ENCODE measurements at places on chromosomes 11 and 22. TPM values are rescaled to one million over a fixed set of nuclear protein-coding genes. Genes with fewer than 3 reads are reported as not detected.

GRCh38 chr22:48605125-48605524 lies 1222.5 kb downstream of the BRD1 start:
- H3K4me1 ChIP-seq: no peaks in the 10 kb centered on the region
- H3K36me3 ChIP-seq: no peaks in the 10 kb centered on the region
- no peak for DNase-seq
- H3K27ac ChIP-seq: no peak overlapping the region
- peaks cover 5% of the 10 kb centered on the region for H3K27me3 ChIP-seq

The MACROD1 gene
- total RNA-seq: 45.2 TPM

The THRSP gene
- 0.31 TPM for total RNA-seq

DNA sequence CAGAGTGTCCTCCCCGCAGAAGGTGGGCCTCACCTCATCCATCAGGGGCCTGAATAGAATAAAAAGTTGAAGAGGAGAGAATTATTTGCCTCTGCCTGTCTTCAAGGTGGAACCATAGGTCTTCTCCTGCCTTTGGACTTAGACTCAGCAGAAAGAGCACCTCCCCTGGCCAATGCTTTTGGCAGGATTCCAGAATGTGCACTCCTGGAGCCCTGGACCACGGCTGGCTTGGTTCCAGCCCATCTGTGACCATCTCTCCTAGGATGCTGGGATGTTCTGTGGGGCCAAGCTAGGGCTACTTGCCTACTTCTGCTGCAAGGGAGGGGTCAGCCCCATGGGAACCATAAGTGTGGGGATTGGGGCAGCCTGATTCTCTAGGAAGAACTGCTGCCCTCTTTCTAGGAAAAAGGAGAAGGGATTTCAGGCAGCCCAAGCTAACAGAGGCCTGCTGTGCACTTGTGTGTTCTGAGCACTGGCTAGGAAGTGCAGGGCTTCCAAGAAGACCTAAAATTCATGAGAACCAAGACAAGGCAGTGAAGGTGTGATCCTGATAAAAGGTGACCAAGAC lies 32.2 kb upstream of the SHANK2 start:
- H3K27me3 ChIP-seq: no peaks in the 10 kb centered on the region
- H3K4me1 ChIP-seq: no peaks in the 10 kb centered on the region
- DNase-seq: no peak
- no peak overlapping the region for H3K27ac ChIP-seq
- H3K36me3 ChIP-seq: no peaks in the 10 kb centered on the region

- no peaks in the 10 kb centered on the region for H3K4me1 ChIP-seq
- H3K36me3 ChIP-seq: no peaks in the 10 kb centered on the region
- DNase-seq: no peak
- no peak overlapping the region for H3K4me3 ChIP-seq
- no peaks in the 10 kb centered on the region for H3K27me3 ChIP-seq
Measured at GRCh38 chr11:125020342-125020741, 42.8 kb upstream of the SLC37A2 start.

DNA sequence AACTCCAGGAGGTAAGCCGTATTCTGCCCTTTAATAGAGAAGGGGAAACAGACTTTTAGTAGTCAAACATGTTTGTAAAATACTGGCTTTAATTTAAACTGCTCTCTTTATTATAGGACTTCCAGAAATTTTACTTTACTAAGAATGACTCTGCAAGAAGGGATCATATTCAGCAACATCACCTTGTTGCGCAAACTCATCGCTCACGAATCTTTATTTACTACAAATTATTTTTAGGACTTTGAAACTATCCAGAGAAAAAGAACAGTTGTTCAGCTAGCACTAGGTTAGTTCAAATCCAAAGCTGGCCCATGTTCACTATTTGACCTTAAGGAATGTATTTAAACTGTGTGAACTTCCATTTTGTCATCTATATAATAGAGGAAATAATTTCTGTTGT lies 498.3 kb upstream of the TENM4 start:
- H3K36me3 ChIP-seq: no peaks in the 10 kb centered on the region
- H3K4me3 ChIP-seq: no peak overlapping the region
- no peaks in the 10 kb centered on the region for H3K4me1 ChIP-seq
- no peak for DNase-seq
- no peak overlapping the region for H3K27ac ChIP-seq
- H3K27me3 ChIP-seq: no peaks in the 10 kb centered on the region

DNA sequence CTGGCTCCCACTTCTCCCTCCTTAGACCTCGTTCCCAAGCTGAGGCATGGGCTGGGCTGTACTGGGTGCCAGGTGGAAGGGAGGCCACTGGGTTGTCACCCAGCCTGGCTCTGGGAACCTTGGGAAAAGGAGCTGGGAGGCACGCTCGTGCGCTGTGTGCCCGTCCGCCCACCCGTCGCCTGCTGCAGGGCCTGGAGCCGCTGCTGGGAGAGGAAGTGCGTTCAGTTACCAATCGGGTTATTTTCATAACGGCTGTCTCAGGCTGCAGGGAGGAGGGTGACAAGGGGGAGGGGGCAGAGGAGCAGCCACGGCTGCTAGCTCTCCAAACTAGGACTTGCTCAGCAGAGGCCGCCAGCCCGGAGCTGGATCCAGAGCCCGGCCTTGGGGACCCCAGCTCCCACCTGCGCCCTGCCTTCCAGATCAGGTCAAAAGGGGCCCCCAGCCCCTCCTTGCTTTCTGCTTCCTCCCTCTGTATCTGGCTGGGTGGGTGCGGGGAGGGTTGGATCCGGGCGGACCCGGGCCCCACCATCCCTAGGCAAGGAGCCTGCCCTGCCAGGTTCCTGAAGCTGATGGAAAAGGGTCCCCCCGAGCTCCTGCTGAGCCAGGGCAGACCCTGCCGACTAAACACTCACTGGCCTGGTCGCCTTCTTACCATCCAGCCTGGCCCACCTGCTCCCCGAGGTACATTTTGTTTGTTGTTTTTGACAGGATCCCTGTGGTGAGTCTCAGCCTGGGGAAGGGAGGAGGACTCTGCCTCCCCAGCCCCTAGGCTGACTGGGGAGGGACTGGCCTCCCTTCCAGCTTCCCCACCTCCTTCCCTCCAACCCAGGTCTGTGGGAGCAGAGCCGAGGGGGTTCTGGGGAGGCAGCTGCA lies 14.3 kb downstream of the DGKZ start:
- peak overlapping the region; percentile 36 for H3K4me3 ChIP-seq
- H3K27ac ChIP-seq: peak overlapping the region; percentile 94
- H3K36me3 ChIP-seq: peaks cover 33% of the 10 kb centered on the region
- no peaks in the 10 kb centered on the region for H3K27me3 ChIP-seq
- peak; percentile 49 for DNase-seq
- H3K4me1 ChIP-seq: peaks cover 34% of the 10 kb centered on the region

The LRRC55 gene
- total RNA-seq: not detected

- H3K4me3 ChIP-seq: no peak overlapping the region
- H3K36me3 ChIP-seq: no peaks in the 10 kb centered on the region
- no peaks in the 10 kb centered on the region for H3K27me3 ChIP-seq
- H3K4me1 ChIP-seq: peaks cover 56% of the 10 kb centered on the region
Measured at GRCh38 chr11:65377036-65377435, 5.4 kb downstream of the SLC25A45 start.

- no peaks in the 10 kb centered on the region for H3K27me3 ChIP-seq
- no peaks in the 10 kb centered on the region for H3K4me1 ChIP-seq
- DNase-seq: no peak
Measured at GRCh38 chr11:121814962-121815361, 301.1 kb downstream of the BLID start.

GRCh38 chr22:17234144-17234623 lies 14.9 kb upstream of the ADA2 start:
- H3K36me3 ChIP-seq: no peaks in the 10 kb centered on the region
- H3K27ac ChIP-seq: no peak overlapping the region
- no peak overlapping the region for H3K4me3 ChIP-seq

GRCh38 chr11:96095884-96096303 lies 172.0 kb upstream of the MTMR2 start:
- H3K4me1 ChIP-seq: peaks cover 4% of the 10 kb centered on the region
- no peak overlapping the region for H3K4me3 ChIP-seq
- peaks cover 4% of the 10 kb centered on the region for H3K36me3 ChIP-seq
- H3K27ac ChIP-seq: no peak overlapping the region
- no peaks in the 10 kb centered on the region for H3K27me3 ChIP-seq
- no peak for DNase-seq

The C11orf86 gene
- not detected for total RNA-seq

The UBASH3B gene
- total RNA-seq: 0.40 TPM

DNA sequence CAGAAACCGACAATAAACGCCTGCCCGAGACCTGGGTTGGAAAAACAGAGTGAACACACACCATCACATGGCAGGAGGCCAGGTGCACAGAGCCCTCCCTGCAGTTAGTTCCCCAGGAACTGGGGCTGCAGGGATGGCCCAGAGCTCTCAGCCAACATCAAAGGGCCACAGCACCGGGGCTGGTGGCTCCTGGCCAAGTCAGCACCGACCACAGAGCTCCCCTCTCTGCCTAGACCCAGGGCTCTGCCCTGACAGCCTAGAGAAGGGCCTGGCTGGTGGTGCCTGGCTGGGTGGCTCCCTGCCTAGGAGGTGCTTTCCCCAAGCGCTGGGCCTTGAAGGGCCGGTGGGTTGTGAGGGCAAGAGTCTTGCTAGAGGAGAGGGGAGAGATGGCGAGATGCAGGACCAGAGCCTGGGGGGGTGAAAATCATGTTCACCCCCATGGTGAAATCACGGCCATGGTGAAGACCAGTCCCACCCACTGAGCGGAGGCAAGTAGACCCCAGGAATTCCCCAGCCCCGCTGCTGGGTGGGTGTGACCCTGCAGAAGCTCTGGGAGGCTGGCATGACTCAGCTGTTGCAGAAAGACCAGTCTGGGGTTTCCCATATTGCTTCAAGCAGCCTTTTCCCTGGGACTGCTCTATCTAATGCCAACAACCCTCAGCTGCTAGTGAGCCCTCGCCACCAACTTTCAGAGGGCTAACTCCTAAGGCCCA lies 7.2 kb upstream of the BID start:
- H3K4me1 ChIP-seq: peaks cover 68% of the 10 kb centered on the region
- no peaks in the 10 kb centered on the region for H3K36me3 ChIP-seq
- H3K27me3 ChIP-seq: no peaks in the 10 kb centered on the region
- no peak for DNase-seq
- no peak overlapping the region for H3K4me3 ChIP-seq
- no peak overlapping the region for H3K27ac ChIP-seq

The SOX10 gene
- total RNA-seq: not detected

All from K562 (cell line).